ENCODE measurements at places on chromosomes 3 and 15.

DNA sequence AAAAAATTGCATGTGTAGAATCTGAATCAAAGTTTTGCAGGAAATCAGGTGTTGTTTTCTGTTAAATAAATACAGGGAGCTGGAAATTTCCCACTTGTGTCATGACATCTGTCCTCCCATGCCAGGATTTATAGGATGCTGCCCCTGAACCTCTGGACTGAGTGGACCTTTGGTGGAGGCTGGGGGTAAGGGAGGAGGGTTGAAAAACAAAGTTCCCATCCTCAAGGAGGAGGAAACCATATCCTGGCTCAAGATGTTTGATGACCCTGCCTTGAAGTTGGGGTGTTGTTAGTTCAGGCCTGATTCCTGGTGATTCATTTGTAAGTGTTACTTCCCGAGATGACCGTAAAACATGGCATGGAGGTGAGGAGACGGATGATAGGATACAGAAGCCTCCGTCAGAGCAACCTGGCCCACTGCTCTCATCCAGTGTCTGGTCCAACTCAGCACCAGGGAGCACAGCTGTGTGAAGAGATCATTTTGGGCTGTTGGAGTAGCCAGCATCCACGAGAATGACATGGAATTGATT, 223.6 kb downstream of the CACNA2D3 start:
- no peak for DNase-seq

- DNase-seq, result no peak
Observed at GRCh38 chr15:45126535-45127158, 3.0 kb downstream of the DUOXA1 start.

- no peak for DNase-seq
Observed at GRCh38 chr15:37536967-37537605, 397.4 kb upstream of the TMCO5A start.

- no peak for DNase-seq
Observed at GRCh38 chr3:80238606-80239005, 470.8 kb upstream of the ROBO1 start.

DNA sequence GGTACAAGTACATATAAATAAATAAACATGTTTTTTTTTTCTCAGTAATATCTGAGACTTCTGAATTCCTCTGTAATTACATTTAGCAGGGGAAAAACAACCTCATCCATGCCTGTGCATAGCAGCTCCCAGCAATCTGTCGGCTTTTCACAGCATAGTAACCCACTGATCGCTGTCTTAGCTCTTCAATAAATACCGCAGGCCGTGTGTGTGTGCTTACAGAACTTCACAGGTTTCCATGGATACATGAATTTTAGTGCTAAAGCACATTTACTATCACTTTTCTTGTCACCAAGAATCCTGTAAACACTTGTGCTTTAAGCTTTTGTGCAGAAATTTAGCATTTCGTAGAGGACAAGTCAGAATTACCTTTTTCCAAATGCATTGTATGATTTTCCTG, 4.0 kb upstream of the PLAAT1 start:
- no peak for DNase-seq

DNA sequence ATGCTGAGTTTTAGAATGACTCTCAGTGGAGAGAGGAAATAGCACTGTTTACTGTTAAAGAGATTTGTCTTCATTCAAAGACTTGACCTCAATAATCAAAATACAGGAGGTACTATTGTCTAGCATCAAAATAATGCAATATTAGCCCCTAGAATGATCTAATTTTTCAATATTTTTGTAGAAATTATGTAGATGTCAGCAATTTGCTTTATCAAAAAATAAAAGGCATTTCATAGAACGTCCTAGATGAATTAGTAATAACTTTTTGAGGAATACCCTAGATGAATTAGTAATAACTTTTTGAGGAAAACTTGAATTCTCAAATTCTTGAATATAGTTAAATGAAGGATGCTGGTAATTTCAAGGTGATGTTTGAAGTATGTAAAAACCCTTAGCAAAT, 1252.1 kb upstream of the CADM2 start:
- DNase-seq, result no peak

- no peak for DNase-seq
Observed at GRCh38 chr3:194313560-194314387, 37.4 kb downstream of the CPN2 start.

GRCh38 chr15:77457905-77458265, 37.2 kb downstream of the HMG20A start:
- no peak for DNase-seq

DNA sequence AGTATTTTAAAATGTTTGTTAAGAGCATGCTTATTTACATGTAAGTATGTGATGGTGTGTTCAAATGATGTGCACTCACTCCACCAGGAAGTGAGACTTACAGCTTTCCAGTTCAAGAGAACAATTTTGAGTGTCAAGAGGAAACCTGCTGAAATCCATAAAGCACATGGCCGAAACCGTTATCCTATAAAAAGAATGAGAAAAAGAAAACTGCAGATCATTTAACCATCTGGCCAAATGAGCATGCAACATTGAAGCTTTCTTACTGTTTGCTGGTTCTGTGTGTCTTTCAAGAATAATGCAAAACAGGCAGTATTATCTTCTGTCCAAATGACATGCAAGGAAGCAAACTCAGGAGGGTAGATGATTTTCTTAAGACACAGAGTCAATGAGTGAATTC, 26.3 kb downstream of the GABRR3 start:
- no peak for DNase-seq

GRCh38 chr15:51780636-51781035, 29.2 kb downstream of the TMOD2 start:
- DNase-seq, result no peak

DNA sequence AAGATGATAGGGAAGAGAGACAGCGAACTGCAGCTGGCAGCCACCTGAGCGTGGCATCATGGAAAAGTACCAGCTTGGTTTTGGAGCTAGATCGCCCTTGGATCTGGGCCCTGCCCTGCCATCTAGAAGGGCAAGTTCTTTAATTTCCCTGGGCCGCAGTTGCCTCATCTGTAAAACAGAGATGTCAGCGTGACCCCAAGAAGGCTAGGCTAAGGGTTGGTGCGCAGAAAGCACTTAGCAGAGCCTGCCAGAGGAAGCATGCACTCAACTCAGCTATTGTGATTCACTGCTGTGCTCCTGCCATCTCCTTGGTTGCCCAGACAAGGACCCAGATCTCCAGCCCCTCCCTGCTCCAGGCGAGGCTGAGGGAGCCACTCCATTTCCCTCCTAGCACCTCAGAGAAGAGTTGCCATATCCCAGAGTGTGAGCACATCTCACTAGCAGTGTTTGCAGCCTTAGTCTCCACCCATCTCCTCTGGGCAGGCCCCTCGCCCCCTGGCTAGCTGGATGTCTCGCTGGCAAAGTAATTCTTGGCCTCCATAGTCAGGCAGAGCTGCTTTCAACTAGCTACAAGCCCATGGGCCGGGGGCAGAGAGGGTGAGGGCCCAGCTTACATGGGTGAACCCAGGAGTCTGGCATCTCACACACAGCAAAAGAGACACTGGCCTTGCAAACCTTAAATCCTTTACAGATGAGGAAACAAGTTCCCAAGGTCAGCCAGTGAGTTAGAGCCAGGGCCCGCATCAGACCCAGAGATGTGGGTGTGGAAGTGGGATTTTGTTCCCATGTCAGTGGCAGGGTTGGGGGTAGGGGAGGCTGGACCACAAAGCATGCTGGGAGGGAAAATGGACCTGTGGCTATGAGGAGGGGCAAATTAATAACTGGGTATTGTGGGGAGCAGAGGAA, 280.7 kb upstream of the TLE3 start:
- peak; percentile 16 for DNase-seq

- DNase-seq, result no peak
Observed at GRCh38 chr15:63474810-63475316, 29.5 kb upstream of the USP3 start.

DNA sequence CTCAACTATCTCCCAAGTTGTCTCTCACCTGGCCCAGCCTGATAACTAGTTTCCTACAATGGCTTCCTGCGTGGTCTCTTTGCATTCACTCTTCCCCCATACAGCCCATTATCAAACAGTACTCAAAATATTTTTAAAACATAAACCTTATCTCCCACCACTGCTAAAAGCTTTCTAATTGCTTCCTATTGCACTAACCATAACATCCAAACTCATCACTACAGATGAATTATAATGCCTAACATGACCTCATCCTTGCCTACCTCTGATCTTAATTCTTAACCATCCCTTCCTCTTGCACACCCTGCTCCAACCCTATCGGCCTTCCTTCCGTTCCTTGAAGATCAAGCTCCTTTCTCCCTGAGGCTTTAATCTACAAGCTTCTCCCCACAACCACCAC, 17.0 kb downstream of the ACAP2 start:
- DNase-seq, result no peak

DNA sequence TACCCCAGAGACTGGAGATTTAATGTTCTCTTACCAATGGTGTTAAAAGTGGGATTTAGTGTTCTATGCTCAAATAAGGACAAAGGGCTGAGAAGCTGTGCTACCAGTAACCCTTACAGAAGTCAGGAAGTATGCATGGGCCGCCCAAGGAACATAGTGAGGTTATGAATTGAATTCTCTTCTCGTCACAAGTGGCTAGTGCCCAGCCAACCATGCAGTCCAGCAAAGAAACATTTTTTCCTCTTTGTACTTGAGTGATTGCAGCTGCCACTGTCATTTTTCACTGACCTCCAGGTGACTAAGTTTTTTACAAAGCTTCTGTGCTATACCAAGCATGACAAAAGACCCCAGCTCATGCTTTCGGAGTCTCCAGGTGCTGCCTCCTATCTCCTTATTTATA, 110.6 kb upstream of the DCBLD2 start:
- DNase-seq, result no peak

GRCh38 chr3:195086341-195086740, 184.6 kb downstream of the XXYLT1 start:
- DNase-seq, result no peak

GRCh38 chr3:20043825-20044224, 3.6 kb downstream of the KAT2B start:
- DNase-seq, result no peak

DNA sequence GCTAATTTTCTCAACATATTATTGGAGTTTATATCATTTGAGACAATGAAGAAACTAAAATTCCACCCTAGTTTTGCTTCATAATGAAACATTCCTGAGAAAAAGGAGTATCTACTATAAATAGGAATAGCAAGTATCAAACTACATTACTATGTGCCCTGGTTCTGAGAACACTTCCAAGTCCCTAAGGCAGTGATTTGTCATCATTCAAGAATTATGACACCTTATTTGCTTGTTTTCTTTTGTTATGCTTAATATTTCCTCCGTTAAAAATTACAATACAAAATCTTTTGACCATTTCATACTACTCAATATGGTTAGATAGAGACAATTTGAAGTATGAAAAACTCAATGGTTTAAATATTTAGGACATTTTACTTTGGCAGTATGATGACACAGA, 707.8 kb upstream of the GOLIM4 start:
- no peak for DNase-seq

DNA sequence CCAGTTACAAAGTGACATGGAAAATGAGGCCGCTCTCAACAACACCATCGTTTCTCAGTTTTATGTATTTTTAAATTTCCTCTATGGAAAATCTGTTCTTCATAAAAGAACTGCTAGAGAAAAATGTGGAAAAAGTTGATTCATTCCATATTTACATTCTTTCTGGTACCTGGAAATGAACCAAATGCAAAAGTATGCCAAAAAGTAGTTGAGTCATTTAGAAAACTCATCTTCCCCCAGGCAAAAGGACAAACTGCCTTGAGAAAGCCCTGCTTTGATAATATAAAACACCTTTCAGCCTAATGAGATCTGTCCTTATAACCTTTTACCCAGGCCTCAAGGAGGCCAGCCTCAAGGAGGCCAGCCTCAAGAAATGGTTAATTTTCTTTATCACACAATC, 283.0 kb upstream of the VEPH1 start:
- no peak for DNase-seq

- DNase-seq, result no peak
Observed at GRCh38 chr3:47000922-47001730, 21.7 kb downstream of the NBEAL2 start.

DNA sequence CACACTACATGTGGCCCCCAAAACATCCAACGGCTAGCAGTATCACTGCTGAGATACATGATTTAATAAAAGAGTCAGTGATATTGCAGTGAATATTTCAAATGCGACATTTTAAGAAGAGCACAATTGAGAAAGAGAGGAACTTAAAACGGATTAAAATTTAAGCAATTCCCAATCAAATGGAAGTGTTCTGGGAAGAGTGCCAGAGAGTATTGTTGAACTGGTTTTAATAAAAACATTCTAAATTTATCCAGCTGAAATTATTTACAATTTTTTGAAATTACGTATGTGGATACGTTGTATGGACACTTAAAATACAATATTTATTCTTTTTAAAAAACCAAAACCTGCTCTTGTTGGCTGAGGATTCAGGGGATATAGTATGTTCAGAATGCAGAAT, 117.7 kb downstream of the C3orf38 start:
- no peak for DNase-seq

GRCh38 chr3:42709621-42710020, 7.0 kb upstream of the HHATL start:
- DNase-seq, result peak; percentile 22

DNA sequence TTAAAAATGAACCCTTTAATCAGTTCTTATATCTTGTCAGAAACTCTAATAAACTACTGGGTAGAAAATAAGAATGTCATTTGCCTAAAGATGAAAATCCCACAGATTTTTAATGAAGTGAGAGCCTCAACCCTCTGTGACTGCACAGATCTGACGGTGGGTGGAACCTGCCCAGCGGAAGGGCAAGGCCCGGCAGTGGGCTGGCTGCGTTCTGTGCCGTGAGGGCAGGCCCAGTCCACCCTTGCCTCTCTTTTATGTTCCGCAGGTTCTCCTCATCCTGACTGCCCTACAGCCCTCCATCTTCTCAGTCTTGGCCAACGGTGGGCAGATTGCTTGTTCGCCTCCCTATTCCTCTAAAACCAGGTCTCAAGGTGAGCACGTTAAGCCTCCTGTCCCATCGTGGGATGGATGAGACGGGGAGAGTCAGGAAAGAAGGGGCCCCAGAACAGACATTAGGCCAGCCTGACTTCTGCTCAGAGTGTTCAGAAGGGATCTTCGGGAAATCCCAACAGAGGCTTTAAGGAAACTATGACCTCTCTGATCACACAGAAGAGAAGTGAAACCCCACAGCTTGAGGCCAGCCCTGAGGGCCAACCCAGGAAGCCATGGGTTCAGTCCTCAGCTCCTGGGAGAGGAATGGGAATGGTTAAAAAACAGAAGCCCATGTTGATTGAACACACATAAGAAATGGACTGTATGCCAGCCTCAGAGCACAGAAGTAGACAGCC, 16.0 kb downstream of the SLC51A start:
- DNase-seq, result no peak

DNA sequence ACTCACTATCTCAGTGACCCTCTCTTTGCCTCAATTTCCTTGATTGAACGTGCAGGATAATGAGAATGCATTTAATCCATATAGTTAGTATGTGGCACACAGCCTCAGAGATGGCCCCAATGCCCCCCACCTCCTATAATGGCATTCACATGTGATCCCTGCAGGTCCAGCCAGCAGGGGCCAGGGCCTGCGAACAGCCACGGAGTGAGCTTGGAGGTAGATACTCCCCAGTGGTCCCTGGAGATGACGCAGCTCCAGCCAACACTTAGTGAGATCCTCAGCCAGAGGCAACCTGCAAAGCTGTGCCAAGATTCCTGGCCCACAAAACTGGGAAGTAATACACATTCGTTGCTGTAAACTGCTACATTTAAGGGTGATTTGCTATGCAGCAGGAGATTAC, 184.9 kb upstream of the NSMCE3 start:
- no peak for DNase-seq

- DNase-seq, result no peak
Observed at GRCh38 chr3:117669774-117670173, 960.2 kb downstream of the TUSC7 start.
